ENCODE measurements at places on chromosomes 12 and 14. TPM values are rescaled to one million over a fixed set of nuclear protein-coding genes. Genes with fewer than 3 reads are reported as not detected.

The CAPS2 gene
- total RNA-seq: 11.9 TPM

The ALKBH1 gene
- 9.1 TPM for total RNA-seq

The ESR2 gene
- 0.88 TPM for total RNA-seq

The CRIP2 gene
- total RNA-seq: 147 TPM

The REP15 gene
- 1.6 TPM for total RNA-seq

The SMOC1 gene
- total RNA-seq: 3.9 TPM

The ESPL1 gene
- total RNA-seq: 9.9 TPM

The PRPF39 gene
- total RNA-seq: 77.8 TPM

The PTHLH gene
- 0.99 TPM for total RNA-seq

The ITPR2 gene
- total RNA-seq: 41.2 TPM

The PZP gene
- 1.6 TPM for total RNA-seq

The PLA2G1B gene
- total RNA-seq: not detected

The GDF11 gene
- total RNA-seq: 11.4 TPM

The SLC25A47 gene
- total RNA-seq: not detected

The FAM186B gene
- total RNA-seq: 0.47 TPM

The CLEC1B gene
- total RNA-seq: 1.1 TPM

The BRAP gene
- 13.8 TPM for total RNA-seq

The DHRS1 gene
- total RNA-seq: 29.6 TPM

The MYF6 gene
- total RNA-seq: 23.4 TPM

The LIN7A gene
- total RNA-seq: 17.6 TPM

The ELK3 gene
- total RNA-seq: 27.5 TPM

The MDGA2 gene
- total RNA-seq: 2.5 TPM

The HOXC4 gene
- total RNA-seq: 10.0 TPM

The RASSF3 gene
- total RNA-seq: 21.8 TPM

The TPCN1 gene
- total RNA-seq: 47.5 TPM

The RFX4 gene
- total RNA-seq: not detected

The KRT6B gene
- not detected for total RNA-seq

The ASIC1 gene
- 3.9 TPM for total RNA-seq

The RERG gene
- 40.5 TPM for total RNA-seq

The DHRS2 gene
- total RNA-seq: 90.6 TPM

The KLHL33 gene
- total RNA-seq: 1.5 TPM

The NPFF gene
- total RNA-seq: not detected

The DDX47 gene
- total RNA-seq: 57.6 TPM

The DRAM1 gene
- total RNA-seq: 15.2 TPM

The AICDA gene
- 0.23 TPM for total RNA-seq

The FLVCR2 gene
- 6.2 TPM for total RNA-seq

The LRTM2 gene
- 0.35 TPM for total RNA-seq
